Cerebellum (tissue), 4 donors: ENCODE measurements at places on chromosomes 7 and 10. TPM values are rescaled to one million over a fixed set of nuclear protein-coding genes. Genes with fewer than 3 reads are reported as not detected.

Gene TFR2
- 2.8 TPM for total RNA-seq

Gene GIMAP7
- total RNA-seq, result 1.8 TPM

Gene PTTG1IP2
- total RNA-seq, result not detected

Gene C10orf62
- total RNA-seq, result 0.73 TPM

Gene SHH
- total RNA-seq, result 3.4 TPM

Gene VGF
- 21.2 TPM for total RNA-seq

Gene OPN4
- not detected for total RNA-seq

Gene ABCB4
- 3.8 TPM for total RNA-seq

Gene HYAL4
- total RNA-seq, result not detected

Gene EBLN1
- total RNA-seq, result not detected

Gene RADIL
- total RNA-seq, result 8.4 TPM

Gene AKR1D1
- total RNA-seq, result not detected

Gene BMPR1A
- total RNA-seq, result 51.8 TPM

Gene STEAP4
- 0.27 TPM for total RNA-seq

Gene ARL3
- 17.1 TPM for total RNA-seq

Gene IL2RA
- not detected for total RNA-seq

Gene DMBT1
- total RNA-seq, result 0.36 TPM

Gene ELFN1
- total RNA-seq, result 6.5 TPM

Gene MSMB
- not detected for total RNA-seq

Gene CNTNAP2
- 137 TPM for total RNA-seq

Gene NACAD
- 6.8 TPM for total RNA-seq

Gene SPRN
- 5.5 TPM for total RNA-seq

Gene FFAR4
- total RNA-seq, result 0.18 TPM

Gene FGFR2
- total RNA-seq, result 28.7 TPM

Gene PILRA
- total RNA-seq, result 3.3 TPM

Gene ASIC3
- 1.6 TPM for total RNA-seq

Gene INTS1
- 31.7 TPM for total RNA-seq

Gene LRMDA
- 0.91 TPM for total RNA-seq

Gene FOXI2
- not detected for total RNA-seq

Gene CLDN15
- 5.4 TPM for total RNA-seq

Gene DPP6
- total RNA-seq, result 52.4 TPM

Gene KDM7A
- total RNA-seq, result 19.4 TPM

Gene CYP26C1
- total RNA-seq, result 9.5 TPM

Gene SCART1
- total RNA-seq, result 2.5 TPM

Gene EGFR
- 46.9 TPM for total RNA-seq

Gene NANOS1
- 7.8 TPM for total RNA-seq

Gene SORBS1
- 114 TPM for total RNA-seq

Gene CPA2
- not detected for total RNA-seq
